Kidney glomerular epithelial cell (primary cell): ENCODE measurements at places on chromosomes 7 and 10.

GRCh38 chr7:81469869-81470723, 299.8 kb downstream of the HGF start:
- peak; percentile 80 for DNase-seq

- peak; percentile 73 for DNase-seq
These were observed 712.7 kb upstream of the IGFBP3 start for GRCh38 chr7:46633630-46634240.

- DNase-seq, result no peak
These were observed 600.6 kb downstream of the PHTF2 start for GRCh38 chr7:78399033-78399769.

- no peak for DNase-seq
These were observed 21.9 kb downstream of the UNC5B start for GRCh38 chr10:71234004-71234894.

GRCh38 chr7:138495485-138495884, 35.4 kb downstream of the TRIM24 start:
- no peak for DNase-seq

DNA sequence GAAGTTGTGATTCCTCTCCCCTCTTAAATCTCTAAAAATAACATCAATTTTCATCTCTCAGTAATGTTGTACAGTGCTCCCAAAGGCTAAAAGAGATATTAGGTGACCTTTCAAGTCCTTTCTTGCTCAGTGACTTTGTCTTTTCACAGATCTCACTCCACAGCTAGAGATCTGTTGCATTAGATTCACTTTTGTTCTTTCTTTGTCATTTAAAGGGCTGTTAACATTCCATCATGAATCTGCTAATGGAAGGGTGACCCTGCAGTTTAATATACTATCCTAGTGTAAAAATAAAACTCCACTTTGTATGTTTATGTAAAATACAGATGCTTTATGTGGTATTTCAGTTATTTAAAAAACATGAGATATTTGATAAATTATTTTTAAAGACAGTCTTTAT, 30.5 kb downstream of the GNAI1 start:
- no peak for DNase-seq

GRCh38 chr7:47218378-47219176, 363.3 kb downstream of the TNS3 start:
- DNase-seq, result no peak

GRCh38 chr7:30351286-30351685, 66.9 kb downstream of the ZNRF2 start:
- DNase-seq, result no peak

DNA sequence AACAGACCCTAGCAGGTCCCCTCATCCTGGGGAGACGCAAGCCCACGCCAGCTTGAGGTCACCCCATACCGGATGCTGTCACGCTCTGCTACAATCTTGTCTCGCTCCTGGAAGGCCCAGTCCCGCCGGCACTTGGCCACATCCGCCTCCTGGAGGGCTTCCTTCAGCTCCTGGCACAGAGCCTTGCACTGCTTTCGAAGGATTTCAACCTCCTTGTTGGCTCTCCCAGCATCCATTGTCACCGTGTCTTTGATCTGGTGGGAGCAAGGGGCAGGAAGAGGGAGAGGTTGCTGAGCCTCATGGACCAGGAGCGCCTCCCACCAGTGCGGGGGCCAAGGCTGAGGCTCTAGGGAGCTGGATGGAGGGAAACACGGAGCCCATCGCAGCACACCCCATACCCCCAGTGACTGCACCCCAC, 90.9 kb downstream of the DLG5 start:
- DNase-seq, result no peak

- DNase-seq, result no peak
These were observed 74.1 kb downstream of the NRBF2 start for GRCh38 chr10:63206997-63207811.

- DNase-seq, result no peak
These were observed 134.6 kb upstream of the MGMT start for GRCh38 chr10:129332476-129332875.

DNA sequence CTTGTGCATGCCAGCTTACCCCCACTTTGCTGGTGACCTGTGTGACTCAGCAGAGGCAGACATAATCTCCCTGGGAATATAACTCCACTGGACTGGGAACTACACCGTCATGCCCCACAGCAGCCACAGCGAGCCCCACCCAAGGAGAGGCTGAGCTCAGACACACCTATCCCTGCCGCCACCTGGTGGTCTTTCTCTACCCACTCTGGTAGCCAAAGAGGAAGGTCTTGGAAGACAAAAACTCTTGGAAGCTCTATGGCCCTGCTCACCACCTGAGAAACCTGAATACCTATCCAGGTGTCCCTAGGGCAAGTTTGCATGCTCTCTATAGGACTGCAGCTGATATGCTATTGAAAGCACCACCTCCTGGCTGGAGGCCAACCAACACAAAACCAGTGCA, 48.1 kb downstream of the MYO3A start:
- DNase-seq, result no peak

- no peak for DNase-seq
These were observed 424.2 kb upstream of the CNTNAP2 start for GRCh38 chr7:145692237-145692950.

DNA sequence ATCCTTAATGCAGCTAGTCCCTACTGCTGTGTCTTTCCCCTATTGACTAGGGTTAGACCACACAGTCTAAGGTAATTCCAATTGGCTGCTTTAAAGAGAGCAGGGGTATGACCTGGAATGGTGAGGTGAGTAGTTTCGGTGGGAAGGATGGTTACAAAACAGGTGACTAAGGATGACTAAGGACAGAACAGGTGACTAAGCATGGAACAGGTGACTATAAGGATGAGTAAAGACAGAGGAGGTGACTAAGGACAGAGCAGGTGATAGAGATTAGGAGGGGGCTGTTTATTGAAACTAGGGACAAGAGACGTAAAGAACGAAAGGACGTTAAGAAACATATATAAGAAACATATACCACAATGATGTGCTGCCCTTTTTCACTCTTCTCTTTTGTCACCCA, 145.1 kb upstream of the TMEM106B start:
- no peak for DNase-seq

DNA sequence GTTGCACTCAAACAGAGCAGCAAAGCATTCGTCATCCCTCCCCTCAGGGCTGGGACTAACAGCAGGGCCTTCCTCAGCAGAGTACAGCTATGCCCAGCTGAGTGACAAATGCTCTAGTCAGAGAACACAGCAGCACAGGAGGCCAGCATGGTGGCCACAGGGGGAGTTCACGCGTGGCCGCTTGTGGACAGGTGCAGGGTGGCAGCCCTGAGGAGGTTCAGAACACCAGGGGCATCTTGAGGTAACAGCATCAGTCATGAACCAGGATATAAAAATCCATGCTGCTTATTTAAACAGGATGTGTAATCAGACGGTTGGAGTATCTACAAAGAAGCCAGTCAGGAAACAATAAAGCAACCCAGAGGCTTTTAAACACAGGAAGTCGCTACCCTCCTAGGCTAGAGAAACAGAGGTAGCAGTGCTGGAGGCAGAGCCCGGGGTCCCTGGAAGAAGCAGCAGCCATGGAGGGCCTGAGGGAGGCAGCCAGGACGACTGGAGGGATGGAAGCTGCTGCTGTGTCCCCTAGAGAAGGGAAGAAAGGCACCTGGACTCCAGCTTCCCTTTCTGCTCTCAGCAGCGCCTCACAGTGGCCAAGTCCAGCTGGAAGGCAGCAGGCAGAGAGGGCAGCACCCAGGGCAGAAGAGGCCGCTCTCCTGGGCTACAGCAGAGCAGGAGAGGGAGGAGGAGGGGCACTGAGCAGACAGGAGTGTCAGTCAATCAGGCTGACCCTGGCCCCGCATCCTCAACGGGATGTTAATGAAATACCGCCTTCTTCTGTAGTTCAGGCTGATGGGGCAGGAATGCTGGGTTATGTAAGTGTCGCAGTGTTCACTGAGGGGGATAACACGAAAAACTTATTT, 70.8 kb upstream of the UCN3 start:
- no peak for DNase-seq

DNA sequence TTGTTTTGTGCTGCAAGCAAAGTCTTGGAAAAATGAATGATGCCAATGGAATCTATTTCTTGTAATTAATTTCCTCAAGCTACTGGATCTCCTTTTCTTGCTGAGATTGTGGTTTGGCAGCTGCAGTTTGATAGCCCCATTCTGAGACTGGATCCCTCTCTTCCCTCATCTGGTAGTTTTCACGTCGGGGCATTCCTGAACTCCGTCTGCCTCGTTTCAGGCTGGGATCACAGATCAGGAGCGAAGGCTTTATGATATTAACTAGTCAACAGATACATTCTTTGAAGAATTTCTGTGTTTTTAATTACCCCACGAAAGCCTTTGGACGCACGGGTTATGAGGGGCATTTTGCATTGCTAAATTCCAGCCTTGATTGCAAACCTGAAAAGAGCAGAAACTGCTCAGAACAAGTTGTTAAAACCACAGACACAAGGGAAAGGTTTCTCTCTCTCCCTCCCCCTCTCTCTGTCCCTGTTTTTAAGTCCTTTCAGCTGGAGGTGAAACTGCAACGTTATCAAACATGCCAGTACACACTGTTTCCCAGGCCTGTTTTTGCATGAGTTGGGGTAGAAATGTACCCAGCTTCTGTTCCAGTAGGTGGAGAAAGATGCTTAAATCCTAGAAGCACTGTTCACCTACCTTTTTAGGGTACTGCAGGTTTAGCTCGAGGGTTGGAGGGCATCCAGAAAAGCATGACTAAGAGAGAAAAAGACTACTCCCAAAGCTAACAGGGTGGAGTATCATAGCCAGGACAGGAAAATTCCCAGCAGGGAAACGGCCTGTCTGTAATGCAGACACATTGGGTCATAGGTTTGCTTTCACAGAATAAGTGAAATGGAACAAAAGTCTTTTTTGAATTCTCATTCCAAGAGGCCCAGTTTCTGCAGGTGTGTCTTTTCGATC, 124.3 kb downstream of the CUX1 start:
- DNase-seq, result peak; percentile 64

GRCh38 chr7:66183700-66184099, 21.4 kb upstream of the TPST1 start:
- DNase-seq, result peak; percentile 62

- no peak for DNase-seq
These were observed 106.4 kb upstream of the FAM20C start for GRCh38 chr7:85883-86515.

- DNase-seq, result no peak
These were observed 29.5 kb downstream of the LYZL2 start for GRCh38 chr10:30600005-30600404.

GRCh38 chr10:117622471-117623184, 80.1 kb downstream of the EMX2 start:
- no peak for DNase-seq

DNA sequence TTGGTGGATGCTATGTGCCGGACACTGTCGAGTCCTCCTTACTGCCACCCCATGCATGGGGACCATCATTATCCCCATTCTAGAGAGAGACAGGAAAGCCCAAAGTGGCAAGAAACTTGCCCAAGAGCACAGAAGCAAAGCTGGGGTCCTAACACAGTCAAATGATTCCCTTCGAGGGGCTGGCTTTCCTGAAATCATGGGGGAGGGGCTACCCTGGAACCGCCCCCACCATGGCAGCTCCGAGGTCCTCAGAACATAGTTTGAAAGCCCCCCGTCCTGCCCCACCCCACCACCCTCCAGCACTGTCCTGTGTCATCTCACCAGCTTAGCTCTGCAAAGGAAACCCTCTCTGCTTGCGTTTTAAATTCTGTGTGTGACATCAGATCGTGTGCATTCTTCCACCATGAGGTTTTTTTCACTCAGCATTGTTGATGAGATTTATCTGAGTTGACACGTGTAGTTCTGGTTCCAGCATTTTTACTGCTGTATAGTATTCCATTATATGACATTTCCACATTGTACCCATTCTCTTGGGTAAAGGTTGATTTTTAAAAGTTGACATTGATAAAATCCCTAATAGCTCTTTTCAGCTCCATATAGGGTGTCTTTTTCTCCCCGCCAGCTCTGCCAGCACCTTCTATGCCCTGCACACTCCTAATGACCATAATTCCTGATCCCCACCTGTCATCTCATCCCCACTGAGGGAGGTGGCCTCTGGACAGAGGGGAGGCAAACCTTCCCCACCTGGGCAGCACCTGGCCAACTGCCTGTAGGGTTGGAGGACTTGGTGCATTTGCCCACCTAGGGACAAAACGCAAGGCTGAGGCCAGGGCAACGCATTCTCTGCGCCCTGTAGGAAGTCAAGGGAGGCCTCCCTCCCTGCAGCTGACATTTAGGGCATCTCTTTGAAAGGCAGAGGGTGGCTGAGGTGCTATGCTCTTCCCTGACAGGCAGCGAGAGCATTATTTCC, 100.2 kb upstream of the GPR26 start:
- no peak for DNase-seq

GRCh38 chr7:42193471-42194129, 43.4 kb downstream of the GLI3 start:
- no peak for DNase-seq

GRCh38 chr7:150781103-150781502, 19.1 kb downstream of the TMEM176B start:
- no peak for DNase-seq
